Gastroesophageal sphincter (tissue), 4 donors: ENCODE measurements at places on chromosomes 4 and X. TPM values are rescaled to one million over a fixed set of nuclear protein-coding genes. Genes with fewer than 3 reads are reported as not detected.
A peak's percentile ranks its signal among the peaks of the same experiment; 100 is the strongest.

GRCh38 chrX:10722851-10723250 lies 102.5 kb upstream of the MID1 start:
- peak; percentile 85 for ATAC-seq

Gene PNCK
- 55.9 TPM for total RNA-seq

DNA sequence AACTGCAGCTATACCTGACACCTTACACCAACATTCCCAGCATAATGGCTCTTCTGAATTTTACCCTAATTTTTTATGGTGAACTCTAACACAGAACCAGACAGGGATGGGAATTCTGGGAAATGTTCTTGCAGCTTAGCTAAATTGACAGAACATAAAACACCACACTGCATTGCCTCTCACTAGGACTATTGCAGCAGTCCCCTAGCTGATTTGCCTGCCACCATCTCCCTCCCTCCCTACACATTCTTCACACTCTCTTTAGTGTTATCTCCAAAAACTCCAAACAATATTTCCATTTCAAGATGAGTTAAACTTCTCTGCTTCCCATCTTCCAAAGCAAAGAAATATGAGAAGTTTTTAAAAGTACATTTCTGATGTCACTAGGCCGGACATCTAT lies 733.9 kb upstream of the INTU start:
- no peak for ATAC-seq

Gene GAGE12E
- total RNA-seq: not detected
